ENCODE measurements at places on chromosomes 6 and 20. TPM values are rescaled to one million over a fixed set of nuclear protein-coding genes. Genes with fewer than 3 reads are reported as not detected.

DNA sequence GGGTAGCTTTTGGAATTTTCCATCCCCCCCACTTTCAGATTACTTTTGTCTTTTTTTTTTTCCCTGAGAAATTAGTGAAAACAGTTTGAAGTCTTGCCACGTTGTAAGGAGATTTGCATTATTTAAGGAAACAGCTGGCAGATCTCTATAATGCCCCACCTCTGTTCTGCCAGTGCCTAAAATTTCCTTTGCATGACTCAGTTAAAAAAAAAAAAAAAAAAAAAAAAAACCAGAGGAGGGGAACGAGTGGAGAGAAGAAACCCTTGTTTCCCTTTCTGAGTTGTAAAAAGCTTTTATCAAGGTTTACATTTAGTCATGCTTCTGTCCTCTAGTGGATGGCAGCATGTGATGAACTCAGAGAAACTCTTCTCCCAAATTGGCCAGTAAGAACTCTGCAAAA is 33.5 kb downstream of the CARMIL1 start:
- DNase-seq = no peak

DNA sequence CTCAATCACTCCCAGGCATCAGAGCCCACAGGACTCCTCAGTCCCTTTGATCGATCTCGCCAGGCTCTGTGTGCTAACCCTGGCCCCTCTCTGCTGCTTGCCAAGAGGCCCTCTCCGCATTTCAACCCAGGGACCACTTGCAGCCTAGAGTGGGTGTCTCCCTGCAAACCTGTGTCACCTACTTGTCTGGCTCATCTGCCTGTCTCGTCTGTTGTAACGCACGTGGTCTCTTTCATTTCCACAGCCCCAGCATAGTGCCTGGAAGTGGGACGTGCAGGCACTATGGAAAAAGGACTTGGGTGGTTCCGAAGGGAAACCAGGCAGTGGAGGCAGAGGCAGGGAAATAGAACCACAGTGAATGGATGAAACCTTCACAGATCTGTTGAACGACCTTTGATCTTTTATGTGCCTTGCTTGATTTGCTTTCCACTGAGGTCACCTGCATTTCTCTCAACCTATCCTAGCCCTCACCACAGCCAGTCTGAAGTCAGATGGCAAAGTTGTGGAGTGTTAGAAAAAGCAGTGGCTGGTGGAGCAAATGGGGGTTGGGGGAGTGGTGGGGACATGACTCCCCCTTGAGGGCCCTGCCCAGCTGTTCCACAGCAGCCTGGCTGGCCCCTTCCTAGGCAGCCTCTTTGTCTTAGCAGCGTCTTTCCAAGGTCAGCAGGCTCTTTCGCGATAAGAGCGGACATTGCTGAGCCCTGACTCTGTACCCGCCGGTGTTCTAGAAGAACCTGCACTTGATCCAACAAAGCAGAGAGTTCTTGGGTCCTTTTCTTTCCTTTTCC is 55.8 kb upstream of the TAGAP start:
- DNase-seq = no peak

GRCh38 chr20:41424546-41424945 is 57.9 kb upstream of the EMILIN3 start:
- DNase-seq = no peak

GRCh38 chr6:48378884-48379407 is 267.9 kb upstream of the PTCHD4 start:
- DNase-seq = no peak

DNA sequence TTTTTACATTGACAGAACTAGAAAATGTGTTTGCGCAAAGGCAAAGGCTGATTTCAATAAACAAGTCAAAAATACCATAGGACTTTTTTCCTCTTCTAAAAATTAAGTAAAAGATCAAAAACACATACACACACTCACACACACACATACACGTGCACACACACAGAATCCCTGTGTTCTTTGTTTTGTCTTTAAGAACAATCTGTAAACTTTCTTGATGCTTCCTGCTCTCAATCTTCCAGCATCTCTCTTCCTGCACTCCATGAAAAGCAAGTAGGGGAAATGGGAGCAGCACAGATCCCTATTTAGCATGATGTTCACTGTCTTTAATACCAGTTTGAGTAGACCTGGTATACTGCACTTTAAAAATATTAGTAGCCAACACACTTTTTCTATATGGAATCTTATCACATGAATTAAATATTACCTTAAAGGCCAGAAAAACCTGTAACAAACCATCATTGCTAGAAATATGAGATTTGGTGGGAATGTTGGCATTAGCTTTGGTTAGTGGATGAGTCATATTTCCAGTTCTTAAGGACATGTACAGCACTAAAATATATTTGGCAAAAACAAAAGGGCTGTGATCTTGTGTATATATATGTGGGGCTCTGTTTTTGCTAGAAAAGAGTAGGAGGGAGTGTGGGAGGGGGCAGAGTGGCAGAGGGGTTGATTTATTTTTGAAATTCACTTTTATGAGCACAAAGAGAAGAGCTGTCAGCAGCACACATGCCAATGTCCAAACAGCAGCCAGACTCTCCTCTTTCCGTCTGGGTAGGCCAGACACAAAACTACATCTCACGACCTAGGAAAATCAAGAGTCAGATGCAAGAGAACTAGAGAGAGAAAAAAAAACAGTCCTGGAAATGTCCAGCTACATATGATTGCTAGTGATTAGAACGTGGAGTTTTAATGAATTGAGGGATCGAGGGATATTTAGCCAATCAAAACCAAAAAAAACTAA is 4.6 kb downstream of the PTPRK start:
- no peak for DNase-seq

DNA sequence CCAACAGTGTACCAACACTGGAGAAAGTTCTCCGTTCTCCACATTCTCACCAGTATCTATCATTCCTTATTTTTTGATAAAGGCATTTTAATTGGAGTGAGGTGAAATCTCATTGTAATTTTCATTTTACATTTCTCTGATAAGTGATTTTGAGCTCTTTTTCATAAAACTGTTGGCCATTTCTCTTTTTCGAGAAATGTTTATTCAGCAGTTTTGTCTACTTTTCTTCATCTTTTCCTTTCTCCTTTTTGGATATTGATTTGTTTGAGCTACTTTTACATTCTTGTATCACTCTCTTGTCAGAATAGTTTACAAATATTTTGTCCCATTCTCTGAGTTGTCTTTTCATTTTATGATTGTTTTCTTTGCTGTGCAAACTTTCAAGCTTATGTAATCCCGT is 555.2 kb downstream of the COL12A1 start:
- DNase-seq = no peak

DNA sequence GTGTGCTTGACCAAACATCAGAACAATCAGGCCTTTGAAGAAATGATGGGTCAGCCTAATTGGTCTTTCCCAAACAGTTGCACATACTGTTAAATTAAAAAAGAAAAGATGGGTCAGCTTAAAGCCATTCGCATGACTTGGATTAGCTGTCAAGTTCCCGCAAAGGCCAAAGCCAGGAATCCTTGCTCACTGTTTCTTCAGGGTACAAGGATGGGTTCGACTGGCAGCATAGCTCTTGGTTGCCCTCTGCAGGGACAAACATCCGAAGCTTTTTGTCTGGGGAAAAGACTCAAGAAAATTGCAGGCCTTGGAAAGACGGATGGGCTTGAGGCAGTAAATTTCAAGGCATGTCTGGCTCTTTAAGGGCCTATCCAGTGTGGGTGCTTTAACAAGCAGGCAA is 168.0 kb downstream of the HDGFL1 start:
- DNase-seq = peak; percentile 39

- no peak for DNase-seq
Measured at GRCh38 chr6:109348226-109348625, 34.0 kb downstream of the CD164 start.

DNA sequence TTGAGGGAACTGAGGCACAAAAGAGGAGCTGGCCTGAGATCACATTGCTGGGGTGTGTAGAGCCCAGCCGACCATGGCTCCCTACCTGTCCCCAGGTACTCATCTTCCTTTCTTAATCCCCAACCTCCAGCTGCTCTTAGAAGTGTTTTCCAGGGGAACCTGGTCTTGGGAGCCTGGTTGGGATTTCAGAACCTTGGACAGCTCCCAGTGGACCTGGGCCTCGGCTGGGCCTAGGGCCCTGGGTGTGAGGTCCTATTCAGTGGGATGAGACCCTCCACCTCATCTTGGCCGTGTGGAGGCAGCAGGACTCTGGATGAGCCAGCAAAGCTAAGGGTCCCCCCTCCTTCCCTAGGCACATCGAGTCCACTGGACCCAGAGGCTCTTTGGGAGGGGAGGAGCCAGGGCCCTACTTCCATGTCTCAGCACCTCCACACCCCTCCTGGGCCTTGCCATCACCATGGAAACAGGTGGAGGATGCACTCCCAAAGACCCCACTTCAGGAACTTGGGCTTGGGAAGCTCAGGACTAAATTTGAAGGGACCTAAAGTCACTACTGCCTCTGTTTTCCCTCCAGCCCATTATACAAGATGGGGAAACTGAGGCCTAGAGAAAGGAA is 38.5 kb downstream of the DLGAP4 start:
- DNase-seq = peak; percentile 47

Gene FNDC1
- 364 TPM for polyA plus RNA-seq

DNA sequence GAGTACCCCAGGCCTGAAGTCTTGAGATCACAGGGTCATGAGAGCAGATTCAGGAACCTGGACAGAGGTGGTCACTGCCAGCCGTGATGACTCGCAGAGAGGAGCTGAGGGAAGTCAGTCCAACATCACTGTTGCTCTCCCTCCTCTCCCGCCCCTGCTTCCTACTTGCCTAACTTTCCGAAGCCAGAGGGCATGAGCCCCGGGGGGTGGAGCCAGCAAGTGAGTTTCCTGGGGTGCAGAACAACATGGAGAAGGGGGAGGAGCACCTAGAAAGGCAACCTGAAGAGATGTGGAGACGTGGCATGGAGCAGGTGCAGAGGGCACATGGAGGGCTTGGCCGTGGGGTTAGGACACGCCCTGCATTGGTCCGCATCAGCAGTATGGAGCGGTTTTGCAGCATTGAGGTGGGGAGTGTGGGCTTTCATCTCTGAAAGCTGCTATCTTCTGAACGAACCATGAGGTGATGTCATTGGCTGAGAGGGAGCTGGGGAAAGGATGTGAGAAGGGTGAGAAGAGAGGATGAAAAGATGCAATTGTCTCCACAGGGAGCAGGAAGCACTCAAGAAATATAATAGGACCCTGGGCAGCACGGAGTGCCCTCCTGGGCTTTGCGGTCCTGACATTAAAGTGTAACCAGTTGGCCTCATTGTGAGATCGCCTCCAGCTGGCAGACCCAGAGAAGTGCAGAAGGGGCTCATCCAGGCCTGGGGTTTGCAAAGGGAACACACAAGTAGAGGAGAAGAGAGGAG is 25.0 kb downstream of the GDAP1L1 start:
- DNase-seq = no peak

Gene OR12D3
- polyA plus RNA-seq = not detected

DNA sequence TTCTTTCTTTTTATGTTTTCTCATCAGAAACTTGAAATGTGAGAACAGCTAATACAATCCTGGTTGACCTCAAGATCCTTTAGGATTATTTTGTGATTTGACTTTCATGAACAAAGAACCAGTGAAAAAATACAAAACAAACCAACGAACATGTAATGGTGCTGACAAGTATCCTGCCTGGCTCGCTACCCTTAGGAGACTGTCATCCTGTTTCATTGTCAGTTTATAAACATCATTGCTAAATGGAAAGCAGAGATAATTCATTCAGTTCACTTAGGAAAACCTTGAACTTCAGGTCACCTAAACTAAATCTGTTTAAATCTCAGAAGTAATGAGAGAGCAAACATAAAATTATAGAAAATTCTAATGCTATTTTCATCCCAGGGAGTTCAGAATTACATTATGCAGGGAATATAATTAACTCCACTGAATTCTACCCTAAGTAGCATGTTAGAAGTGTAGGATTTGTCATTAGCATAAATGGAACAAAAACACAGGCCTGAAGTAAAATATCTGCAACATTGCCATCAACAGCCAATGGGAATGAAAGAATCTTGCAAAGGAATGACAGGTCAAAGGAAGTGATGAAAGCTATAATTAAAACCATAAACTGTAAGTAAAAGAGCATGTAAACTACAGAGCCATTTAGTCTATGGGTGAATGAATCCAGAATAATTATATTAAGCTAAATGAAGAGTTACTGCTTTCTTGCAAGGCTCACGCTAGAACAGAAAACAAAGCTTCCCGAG is 401.2 kb upstream of the MANEA start:
- DNase-seq = peak; percentile 5

Gene ZBP1
- polyA plus RNA-seq = not detected

DNA sequence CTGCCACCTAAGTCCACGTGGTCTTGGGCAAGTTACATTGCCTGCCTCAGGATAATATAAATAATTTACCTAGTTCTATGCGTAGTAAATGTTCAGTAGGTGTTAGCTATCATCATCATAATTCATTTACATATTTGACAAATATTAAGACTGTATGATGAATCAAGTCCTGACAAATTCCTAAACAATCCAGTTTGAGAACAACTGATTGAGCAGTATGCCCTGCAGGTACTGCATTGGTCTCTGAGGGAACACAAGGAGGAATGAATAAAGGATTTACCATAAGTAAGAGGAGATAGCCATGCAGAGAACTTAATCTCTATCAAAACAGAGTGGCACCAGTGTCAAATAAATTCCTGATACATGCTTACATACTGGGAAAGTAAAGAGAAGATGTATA is 70.4 kb downstream of the SAMD5 start:
- DNase-seq = no peak

Gene TSPYL4
- 15.9 TPM for polyA plus RNA-seq

DNA sequence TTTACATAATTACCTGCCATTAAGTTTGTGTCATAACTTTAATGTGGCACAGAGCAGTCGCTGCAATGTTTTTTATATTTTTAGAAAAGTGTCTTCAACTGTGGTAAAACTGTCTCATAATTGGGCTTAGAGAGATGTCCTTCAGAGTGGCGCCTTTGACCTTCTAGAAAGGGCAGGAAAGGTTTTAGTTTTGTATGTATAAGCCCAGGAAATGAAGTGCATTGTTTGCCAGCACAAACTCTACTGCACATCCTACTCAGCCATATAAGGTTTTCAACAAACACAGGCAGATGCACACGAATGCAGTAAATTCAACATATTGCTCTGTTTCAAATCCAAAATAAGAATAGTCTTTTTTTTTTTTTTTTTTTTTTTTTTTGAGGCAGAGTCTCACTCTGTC is 201.4 kb downstream of the ALDH8A1 start:
- DNase-seq = no peak

DNA sequence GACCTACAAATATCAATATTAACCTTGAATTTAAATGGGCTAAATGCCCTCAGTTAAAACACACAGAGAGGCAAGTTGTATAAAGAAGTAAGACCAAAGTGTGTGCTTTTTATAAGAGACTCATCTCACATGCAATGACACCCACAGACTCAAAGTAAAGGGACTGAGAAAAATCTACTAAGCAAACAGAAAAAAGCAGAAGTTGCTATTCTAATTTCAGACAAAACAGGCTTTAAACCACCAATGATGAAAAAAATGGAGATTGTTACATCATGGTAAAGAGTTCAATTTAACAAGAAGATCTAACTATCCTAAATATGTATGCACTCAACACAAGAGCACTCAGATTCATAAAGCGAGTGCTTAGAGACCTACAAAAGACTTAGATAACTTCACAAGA is 741.9 kb upstream of the MARCKS start:
- DNase-seq = no peak
